ENCODE measurements at places on chromosomes 3 and 15.

DNA sequence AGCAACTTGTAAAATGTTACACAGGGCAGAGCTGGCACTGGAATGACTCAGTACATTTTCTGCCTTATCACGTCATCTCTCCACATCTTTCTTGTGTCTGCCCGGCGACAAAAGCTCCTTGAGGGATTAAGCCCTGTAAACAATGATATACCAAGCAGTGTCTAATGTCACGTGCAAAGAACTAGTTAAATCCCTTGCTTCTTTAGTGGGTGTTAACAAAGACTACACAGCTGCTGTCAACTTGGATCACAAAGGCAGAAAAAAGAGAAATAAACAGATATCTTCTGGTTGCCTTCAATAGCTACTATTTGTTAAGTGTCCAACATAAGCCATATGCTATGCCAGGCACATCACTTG lies 48.1 kb upstream of the FRMD4B start:
- DNase-seq, result peak; percentile 57
- 0 out of 2 replicates have a peak overlapping the region, but pooled peaks have one; percentile 47 for H3K27ac ChIP-seq
- H3K4me3 ChIP-seq, result no peak overlapping the region
- H3K36me3 ChIP-seq, result no peaks in the 10 kb centered on the region
- H3K27me3 ChIP-seq, result no peaks in the 10 kb centered on the region

- H3K4me3 ChIP-seq, result no peak overlapping the region
- no peaks in the 10 kb centered on the region for H3K4me1 ChIP-seq
- no peak for DNase-seq
- H3K36me3 ChIP-seq, result no peaks in the 10 kb centered on the region
- H3K27me3 ChIP-seq, result peaks cover 13% of the 10 kb centered on the region
Measured at GRCh38 chr15:81317642-81318017, 6.3 kb downstream of the STARD5 start.

DNA sequence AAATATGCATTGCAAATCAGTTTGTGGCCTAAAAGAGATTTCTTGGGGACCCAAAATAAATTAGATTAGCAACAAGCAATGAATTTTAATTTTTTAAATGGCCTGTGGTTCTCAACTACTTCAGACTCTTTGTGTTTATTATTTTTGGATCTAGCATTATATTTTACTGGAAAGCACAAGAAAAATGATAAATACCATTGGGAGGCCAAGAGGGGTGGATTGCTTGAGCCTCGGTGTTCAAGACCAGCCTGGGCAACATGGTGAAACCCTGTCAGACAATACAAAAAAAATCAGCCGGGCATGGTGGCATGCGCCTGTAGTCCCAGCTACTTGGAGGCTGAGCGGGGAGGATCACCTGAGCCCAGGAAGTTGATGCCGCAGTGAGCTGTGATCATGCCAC lies 13.6 kb downstream of the LACTB start:
- no peaks in the 10 kb centered on the region for H3K27me3 ChIP-seq
- peak overlapping the region; percentile 71 for H3K27ac ChIP-seq
- no peak overlapping the region for H3K4me3 ChIP-seq
- H3K4me1 ChIP-seq, result peaks cover 29% of the 10 kb centered on the region
- no peak for DNase-seq

- H3K4me1 ChIP-seq, result no peaks in the 10 kb centered on the region
- no peak for DNase-seq
- H3K27ac ChIP-seq, result no peak overlapping the region
Measured at GRCh38 chr3:134652886-134653630, 2.2 kb upstream of the KY start.

DNA sequence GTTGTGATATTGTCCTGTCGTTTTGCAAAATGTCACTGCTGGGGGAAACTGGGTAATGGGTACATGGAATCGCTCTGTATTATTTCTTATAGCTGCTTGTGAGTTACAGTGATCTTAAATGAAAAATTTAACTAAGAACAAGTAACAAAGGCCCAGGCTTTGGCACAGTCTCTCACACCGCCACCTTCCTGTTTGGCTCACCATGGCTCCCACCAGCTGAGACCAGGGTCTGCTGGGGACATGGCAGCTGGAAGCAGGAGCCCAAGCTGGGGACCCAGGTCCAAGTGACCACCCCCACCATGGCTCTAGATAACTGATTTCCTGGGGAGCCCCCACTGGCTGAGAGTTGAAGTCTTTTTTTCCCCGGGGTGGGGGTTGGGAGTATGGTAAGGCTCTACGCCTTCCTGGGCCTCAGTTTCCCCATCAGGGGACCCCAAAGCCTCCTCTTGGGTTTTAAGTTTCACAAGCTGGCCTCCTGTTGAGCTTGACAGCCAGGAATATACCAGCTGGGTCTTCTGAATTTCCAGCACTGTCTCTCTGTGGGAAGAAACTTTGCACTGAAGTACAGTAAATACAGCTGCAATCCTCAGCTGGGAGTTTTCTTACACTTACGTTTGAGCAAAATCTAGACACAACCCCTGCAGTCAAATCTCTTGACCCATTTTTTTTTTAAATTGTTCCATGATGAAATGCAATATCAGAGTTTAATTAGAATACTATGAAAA lies 26.1 kb downstream of the ABTB1 start:
- no peaks in the 10 kb centered on the region for H3K4me1 ChIP-seq
- no peaks in the 10 kb centered on the region for H3K36me3 ChIP-seq
- H3K4me3 ChIP-seq, result no peak overlapping the region
- DNase-seq, result no peak
- H3K27me3 ChIP-seq, result no peaks in the 10 kb centered on the region

All from PC-9 (cell line).